ENCODE measurements at places on chromosomes 6 and 20.

DNA sequence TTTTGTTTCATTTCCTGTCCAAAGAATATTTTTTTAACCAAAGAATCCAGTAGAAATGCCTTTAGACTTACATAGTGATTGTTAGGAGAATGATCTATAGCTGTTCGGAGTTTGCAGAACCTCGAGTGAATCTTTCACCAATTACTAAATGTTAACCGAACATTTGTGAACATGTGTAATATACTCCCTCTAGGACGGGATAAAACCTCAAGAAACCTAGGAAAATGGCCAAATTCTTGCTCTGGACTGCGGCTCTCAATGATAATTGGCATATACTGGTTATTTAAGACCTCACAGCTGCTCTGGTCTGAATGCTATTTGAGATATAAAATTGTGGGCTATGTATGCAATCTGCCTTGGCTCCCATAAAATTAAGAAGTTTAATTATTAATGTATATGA is 137.1 kb downstream of the PACRG start:
- no peak for DNase-seq

DNA sequence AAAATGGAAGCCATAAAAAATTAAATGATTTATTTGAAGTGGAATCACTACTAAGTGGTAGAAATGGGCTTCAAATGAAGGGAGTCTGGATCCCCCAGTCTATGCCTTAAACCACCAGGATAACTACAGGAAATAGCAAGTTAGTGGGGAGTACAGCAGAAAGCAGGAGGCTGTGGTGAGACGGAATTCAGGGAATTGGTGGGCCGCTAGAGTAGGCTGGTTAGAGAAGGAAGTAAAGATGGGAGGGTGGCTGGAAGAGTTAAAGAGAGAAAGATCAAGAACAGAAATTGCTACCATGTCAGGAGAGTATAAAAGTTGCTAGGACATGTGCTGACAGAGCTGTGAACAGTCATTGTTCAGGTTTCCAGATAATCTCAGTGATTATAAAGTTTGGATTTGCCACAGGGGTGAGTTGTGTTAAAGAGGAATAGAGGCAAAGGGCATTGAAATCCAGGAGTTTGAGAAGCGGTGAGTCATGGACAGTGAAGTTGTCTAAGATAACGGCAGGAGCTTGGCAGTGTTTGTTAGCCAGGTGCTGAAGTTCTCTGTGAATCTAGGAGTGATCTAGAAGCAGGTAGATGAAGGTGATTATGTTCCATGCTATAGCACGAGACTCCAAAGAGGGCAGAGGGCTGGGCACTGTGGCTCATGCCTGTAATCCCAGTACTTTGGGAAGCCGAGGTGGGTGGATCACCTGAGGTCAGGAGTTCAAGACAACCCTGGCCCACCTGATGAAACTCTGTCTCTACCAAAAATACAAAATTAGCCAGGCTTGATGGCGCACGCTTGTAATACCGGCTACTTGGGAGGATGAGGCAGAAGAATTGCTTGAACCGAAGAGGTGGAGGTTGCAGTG is 13.7 kb upstream of the HINT3 start:
- no peak for DNase-seq

DNA sequence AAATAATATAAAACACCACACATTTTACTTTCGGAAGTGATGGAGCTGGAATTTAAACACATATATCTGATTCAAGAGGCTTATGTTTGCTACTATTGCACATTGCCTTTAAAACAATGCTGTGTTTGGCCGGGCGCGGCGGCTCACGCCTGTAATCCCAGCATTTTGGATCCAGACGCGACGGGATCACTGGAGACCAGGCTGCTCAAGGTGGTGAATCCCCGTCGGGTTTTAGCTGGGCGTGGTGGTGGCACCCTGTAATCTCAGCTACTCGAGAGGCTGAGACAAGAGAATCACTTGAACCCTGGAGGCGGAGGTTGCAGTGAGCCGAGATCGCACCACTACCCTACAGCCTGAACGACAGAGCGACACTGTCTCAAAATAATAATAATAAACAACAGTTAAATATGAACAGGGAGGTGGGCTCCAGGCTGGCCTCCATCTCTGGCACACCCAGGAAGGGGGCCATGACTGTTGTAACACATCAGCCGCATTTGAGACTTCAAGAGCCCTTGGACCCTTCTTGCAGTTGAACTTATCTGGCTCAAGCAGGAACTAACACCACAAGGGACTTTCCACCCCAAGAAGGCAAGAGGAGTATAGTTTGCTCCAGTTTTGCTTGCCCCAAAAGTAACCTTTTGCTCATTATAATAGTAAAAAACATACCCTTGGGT is 127.1 kb upstream of the ZNF184 start:
- no peak for DNase-seq

DNA sequence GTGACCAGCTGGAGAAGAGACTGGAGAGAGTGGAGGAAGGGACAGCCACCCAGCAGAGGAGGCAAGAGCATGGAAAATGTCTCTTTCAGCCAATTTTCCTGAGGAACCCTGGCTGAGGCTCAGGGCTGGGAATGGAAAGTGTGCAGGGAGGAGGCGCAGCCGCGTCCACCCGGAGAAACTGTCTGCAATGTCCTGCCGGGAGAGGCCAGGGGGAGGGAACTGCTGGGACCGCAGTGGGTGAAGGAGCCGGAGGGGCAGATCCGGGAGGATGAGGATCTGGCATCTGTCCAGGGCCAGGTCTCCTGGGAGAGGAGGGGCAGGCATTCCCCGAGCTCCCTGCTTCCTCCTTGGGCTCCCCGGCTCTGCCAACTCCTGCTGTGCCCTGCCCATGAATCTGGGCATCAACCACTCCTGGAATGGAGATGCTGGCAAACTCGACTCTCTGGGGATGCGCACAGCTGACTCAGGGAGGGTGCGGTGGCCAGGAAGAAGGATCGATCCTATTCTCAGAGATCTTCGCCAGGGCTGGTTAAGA is 17.4 kb upstream of the HM13 start:
- no peak for DNase-seq

- no peak for DNase-seq
Measured at GRCh38 chr6:148053796-148054195, 288.8 kb upstream of the SASH1 start.

GRCh38 chr6:30130887-30131862 is 4.8 kb upstream of the TRIM40 start:
- peak; percentile 90 for DNase-seq

GRCh38 chr6:118501765-118502164 is 46.3 kb upstream of the PLN start:
- DNase-seq, result no peak

DNA sequence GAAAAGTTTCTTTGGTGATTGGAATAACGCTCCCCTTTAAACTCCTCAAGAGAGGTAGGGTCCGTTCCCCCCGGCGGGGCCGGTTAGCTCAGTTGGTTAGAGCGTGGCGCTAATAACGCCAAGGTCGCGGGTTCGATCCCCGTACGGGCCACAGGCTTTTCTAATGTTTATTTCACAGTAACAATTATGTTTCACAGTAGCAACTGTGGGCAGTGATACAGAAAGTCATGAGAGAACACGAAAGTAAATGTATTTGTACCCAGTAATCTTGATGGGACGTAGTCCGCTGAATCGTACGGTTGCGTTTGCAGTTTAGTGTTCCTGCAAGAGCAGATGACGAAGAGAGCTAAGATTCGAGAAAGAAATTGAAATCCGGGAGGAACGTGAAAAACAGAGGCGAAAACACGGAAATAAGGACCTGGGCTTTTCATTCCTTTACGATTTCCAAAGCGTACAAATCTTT is 505.5 kb downstream of the PRIM2 start:
- no peak for DNase-seq

Measured in H4 (cell line).